ENCODE measurements at places on chromosomes 4 and X. TPM values are rescaled to one million over a fixed set of nuclear protein-coding genes. Genes with fewer than 3 reads are reported as not detected.

ARHGEF6 gene
- total RNA-seq, result 4.0 TPM

NOCT gene
- total RNA-seq, result 19.0 TPM

FUNDC2 gene
- 49.0 TPM for total RNA-seq

OTUD6A gene
- total RNA-seq, result not detected

Data from epithelial cell of alveolus of lung (primary cell).